GM13977 (cell line): ENCODE measurements at places on chromosomes 11 and 22.

DNA sequence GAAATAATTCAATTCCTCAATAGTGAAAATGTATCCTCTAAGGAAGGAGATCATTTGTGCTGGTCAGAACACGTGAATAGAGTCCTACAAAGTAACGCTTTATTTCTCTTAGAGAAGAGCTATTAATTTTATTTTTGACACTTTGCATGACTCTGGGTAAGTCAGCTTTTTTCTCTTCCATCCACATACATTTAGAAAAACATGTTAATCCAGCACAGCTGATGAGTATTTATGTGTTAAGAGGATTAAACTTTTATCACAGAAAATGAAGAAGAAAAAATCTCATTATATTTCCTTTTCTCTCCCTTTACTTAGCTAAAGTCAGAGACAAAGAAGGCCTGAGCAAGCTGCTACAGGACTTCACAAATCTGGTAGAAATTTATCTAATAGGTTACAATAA, 649.5 kb upstream of the CCDC179 start:
- no peak for DNase-seq

GRCh38 chr11:34769224-34769623, 147.0 kb downstream of the APIP start:
- no peak for DNase-seq

DNA sequence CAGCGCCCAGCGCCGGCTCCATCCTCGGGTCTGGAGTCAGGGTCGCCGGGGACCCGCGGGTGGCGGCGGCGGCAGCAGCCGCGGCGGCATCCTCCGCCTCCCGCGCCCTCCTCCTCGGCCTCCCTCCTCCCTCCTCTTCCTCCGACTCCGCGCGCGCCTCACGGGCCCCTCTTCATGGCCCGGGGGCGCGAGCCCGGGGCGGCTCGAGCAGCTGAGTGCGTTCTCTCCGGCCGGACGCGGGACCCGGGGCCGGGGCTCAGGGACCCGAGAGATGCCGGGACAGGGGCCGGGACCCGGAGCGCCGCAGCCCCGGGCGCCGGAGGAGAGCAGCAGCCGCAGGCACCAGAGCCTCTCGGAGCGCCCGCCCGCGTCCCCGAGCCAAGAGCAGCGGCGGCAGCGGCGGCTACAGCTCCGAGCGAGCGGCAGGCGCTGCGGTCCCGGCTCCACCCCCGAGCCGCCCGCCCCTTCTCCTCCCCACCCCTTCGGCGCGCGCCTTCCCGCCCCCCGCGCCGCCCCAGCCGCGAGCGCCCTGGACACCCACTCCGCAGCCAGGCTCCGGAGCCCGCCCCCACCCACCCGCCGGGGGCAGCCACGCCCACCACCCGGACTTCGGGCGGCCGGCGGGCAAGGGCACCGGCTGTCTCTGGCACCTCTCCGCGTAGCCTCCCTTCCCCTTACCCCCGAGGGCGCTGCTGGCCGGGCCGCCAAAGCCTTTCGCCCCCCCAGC, at the start of gene CHST1:
CHST1 (minus strand) TSS at position 417 of the 727 bp plus-strand sequence. CDS start 14,699 bp downstream, outside the sequence.
- peak; percentile 66 for DNase-seq

GRCh38 chr22:44260216-44261035, 52.3 kb downstream of the SHISAL1 start:
- DNase-seq = no peak

DNA sequence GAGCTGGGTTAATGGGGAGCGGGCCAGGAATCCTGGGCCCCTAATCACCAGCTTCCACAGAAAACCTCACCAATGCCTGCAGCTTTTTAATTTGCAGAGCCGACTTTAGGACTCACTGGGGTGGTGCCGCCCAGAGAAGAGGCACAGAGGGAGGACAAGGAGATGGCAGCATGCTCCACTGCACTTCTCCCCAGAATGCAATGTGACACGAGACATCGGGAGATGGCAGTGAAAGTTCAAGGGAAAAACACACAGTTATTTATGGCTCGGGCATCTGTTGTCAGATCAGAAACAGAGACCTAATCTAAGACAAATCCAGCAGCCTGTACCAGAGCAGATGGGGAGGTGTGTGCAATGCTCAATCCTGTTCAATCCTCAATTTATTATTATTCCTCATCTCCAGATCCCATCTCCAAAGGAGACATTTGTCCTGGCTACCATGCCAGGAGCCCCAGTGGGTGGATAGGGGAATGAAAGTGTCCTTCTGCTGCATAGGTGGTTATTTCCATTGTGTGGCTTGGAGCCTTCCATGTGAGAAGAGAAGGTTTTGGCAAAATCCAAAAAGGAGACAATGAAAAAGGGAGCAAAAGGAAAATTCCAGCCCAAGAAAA, 250.0 kb downstream of the NXPE2 start:
- no peak for DNase-seq

DNA sequence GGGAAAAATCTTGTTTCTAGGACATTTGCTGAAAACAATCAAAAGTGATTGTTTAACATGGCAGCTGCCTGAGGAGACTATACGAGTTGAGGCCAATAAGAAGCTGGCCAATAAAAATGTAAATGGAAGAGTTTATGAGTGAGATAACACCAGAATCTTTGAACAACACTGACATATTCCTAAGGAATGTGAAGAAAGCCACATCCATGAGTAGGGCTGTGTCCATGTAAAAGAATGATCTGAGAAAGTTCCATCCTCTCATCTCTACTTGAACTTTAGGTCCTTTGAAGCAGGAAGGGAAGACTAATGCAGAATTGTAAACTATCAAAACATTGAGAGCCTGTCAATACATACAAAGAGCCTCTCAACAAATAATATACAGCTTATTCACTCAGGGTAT, 6.9 kb upstream of the CHORDC1 start:
- no peak for DNase-seq

- peak; percentile 91 for DNase-seq
Measured at GRCh38 chr11:441418-442274, at the start of gene ANO9. Gene ANO9 (minus strand): TSS chr11:442011. CDS start chr11:441926, 85 bp downstream.

DNA sequence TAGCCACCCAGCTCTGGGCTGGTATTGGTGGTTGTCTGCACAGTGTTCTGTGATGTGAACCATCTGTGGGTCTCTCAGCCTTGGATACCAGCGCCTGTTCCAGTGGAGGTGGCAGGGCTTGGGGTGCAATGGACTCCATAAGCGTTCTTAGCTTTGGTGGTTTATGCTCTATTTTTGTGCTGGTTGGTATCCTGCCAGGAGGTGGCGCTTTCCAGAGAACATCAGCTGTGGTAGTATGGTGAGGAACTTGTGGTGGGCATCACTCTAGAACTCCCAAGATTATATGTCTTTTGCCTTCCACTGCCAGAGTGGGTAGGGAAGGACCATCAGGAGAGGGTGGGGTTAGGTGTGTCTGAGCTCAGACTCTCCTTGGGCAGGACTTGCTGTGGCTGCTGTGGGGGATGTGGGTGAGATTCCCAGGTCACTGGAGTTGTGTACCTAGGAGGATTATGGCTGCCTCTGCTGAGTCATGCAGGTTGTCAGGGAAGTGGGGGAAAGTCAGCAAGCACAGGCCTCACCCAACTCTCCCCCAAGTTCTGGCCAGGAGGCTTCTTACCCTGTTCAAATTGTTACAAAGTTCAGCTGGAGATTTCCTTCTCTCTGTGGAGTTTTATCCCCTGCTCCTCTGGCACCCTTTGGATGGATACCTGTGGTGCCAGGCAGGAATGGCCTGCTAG, 47.2 kb downstream of the MRGPRX2 start:
- no peak for DNase-seq

- DNase-seq = no peak
Measured at GRCh38 chr11:19740586-19740985, 27.9 kb downstream of the NAV2 start.

DNA sequence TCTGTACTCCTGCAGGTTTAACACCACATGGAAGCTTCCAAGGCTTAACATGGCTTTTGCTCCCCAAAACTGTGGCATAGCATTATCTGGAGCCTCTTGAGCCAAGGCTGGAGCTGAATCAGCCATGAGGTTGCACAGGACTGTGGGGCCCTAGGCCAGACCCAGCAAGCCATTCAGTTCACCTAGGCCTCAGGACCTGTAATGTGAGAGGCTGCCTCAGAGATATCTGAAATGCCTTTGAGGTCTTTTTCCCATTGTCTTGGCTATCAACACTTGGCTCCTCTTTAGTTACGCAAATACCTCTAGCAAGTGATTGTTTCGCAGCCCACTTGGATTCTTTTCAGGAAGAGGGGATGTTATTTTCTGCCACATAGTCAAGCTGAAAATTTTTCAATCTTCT, 72.0 kb downstream of the VPREB1 start:
- no peak for DNase-seq

DNA sequence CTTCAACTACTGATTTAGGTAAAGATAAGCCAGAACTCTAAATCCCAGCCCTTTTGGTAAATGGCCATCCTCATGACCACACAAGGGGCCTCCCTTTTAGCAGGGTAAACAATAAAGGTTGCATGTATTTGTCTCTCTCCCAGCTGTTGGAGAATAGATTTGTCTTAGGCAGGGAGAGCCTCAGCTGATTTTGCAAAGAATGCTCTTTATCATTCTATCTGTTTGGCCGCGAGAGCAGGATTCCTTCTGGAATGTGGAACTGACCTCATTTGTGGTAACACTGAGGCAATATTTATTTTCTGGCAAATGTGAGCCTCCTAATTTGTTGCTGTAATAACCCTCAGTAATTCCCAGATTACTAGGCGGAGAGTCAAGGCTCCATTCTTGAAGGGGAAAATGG, 15.3 kb downstream of the PTS start:
- DNase-seq = no peak

- DNase-seq = no peak
Measured at GRCh38 chr22:26888887-26889286, 231.5 kb downstream of the MIAT start.

GRCh38 chr11:43901551-43901950, 20.9 kb downstream of the ALKBH3 start:
- no peak for DNase-seq

DNA sequence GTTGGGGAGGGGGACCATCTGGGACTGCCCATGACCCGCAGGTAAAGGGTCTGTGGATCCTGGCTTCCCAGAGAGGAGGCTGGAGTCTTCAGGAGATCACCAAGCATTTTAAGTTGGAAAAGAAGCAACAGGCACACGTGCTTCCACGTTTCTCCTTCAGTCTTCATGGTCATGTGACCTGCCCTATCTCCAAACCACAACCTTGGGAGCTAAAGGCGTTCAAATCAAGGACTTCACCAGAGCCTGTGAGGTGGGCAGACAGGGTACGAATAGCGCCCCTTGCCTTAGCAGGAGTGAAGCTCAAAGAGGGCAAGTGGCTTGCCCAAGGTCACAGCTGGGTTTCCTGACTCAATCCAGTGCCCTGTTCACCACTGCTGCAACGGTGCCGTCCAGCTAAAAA, 6.7 kb downstream of the TMEM184B start:
- DNase-seq = no peak

- no peak for DNase-seq
Measured at GRCh38 chr22:33909911-33910310, 10.4 kb downstream of the LARGE1 start.

GRCh38 chr22:48973694-48974041, 854.0 kb downstream of the BRD1 start:
- DNase-seq = no peak

DNA sequence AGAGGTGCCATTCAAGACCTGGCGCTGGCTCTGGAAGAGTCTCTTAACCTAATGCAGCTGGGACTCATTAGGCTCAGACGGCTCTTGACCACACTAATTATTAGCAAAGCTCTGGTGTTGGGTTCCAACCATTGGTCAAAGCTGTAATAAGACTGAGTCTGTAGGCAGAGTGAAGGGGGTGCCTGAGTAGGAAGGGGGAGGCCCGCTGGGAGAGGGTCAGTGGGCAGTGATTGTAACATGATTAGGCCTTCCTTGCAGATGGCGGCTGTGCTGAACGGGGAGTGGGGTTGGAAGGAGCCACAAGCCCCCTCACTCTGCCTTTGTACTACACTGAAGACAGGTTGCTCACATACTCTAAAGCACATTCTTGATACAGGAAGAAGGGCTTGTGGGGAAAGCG, 5.2 kb downstream of the SRPRA start:
- no peak for DNase-seq

- no peak for DNase-seq
Measured at GRCh38 chr11:131690362-131690761, 319.9 kb downstream of the NTM start.

DNA sequence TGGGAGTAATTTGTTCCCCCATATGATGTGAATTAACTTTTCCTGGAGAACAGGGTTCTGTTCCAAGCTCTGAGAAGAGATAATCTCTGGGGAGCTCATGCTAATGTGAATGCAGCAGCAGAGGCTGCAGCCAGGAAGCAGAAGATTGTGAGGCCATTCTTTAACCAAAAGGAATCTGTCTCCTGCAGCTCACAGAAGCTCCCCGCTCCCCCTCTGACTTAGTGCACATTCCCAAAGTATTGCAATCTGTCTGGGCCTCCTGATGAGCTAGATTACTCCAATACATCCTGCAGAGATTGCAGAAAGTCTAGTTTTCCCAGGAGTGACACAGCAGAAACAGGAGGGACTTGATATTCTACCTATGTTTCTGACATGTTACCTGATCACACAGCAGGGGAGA, 420.6 kb upstream of the FAT3 start:
- DNase-seq = no peak

- DNase-seq = no peak
Measured at GRCh38 chr11:95241681-95242081, 10.7 kb upstream of the SESN3 start.

GRCh38 chr22:26642465-26643417, 14.6 kb upstream of the MIAT start:
- peak; percentile 73 for DNase-seq

DNA sequence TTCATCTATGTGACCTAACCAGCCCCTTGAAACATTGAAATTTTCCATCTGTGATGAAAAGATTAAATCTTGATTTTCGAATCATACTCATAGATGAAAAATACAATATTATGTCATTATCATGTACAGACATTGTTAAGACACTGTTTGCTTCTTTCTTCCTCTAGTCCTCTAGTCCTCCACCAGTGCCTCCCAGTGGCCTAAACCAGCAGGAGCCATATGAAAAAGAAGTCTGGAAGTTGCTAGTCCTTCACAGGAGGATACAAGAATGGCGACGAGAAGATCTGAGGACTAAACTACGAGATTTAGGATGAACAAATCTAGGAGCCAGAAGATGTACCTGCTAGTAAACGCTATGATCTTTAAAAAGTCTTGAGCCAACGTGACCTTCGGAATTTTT, 134.1 kb downstream of the SLC17A6 start:
- DNase-seq = no peak

DNA sequence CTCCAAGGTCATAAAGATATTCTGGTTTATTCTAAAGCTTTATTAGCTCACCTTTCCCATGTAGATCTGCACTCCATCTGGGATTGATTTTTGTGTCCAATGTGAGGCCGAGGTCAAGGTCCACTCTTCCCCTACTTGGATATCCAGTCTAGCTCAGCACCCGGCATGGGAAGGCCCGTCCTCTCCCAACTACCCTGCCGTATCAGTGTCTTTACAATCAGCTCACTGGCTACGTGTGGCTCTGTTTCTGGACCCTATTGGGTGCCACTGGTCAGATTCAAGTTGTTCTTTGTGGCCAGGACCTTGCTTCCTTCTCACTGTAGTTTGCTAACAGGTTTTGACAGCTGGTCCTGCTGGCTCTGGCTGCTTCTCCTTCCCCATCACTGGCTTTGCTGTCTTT, 30.9 kb downstream of the KCNQ1OT1 start:
- DNase-seq = no peak

GRCh38 chr11:31636983-31637382, 127.4 kb downstream of the ELP4 start:
- DNase-seq = no peak
